ENCODE measurements at places on chromosomes 3 and 15.

DNA sequence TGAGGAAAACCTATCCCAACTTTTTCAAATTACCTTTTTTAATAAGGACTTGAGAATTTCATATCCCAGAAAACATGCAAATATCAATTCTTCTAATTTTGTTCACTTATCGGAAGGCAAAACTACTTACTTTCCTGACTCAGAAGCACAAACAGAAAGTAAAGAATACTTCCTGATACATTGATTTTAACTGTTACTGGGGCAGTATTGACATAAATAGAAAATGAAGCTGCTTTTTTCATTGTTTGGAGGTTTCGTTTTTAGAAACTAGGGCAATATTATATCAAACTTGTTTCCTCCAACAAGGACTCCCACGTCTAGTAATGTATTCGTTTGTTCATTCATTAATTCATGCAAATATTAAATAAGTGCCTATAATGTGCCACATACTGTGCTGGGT, 19.1 kb downstream of the PAQR9 start:
- no peak for DNase-seq

GRCh38 chr3:120841264-120841663, 66.7 kb upstream of the STXBP5L start:
- DNase-seq = no peak

DNA sequence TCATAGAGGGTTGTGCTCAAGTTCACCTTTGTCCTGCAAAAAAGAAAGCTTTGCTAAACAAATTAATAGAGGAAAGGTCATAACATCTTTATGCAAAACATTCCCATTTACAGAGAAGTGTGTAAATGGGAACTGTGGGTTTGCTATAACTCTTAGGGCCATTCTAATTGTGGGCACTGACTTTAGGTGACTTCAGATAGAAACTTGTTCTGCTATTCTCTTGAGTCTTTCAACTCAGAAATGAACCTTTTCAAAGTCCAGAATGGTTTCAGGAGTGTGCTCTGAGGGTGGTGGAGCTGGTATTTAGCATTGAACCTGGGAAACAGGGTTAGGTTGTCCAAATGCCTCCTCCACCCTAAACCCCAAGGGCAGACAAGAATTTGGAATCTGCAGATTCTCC, 34.0 kb downstream of the SPTSSB start:
- no peak for DNase-seq

DNA sequence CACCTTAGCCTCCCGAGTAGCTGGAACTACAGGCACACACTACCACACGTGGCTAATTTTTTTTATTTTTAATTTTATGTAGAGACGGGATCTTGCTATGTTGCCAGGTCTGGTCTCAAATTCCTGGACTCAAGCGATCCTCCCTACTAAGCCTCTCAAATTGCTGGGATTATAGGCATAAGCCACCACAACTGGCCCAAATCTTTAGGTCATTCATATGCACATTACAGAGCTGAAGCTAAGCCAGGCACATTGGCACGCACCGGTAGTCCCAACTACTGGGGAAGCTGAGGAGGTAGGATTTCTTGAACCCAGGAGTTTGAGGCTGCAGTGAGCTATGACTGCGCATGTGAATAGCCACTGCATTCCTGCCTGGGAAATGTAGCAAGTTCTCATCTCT, 265.9 kb downstream of the ZMAT3 start:
- DNase-seq = no peak

DNA sequence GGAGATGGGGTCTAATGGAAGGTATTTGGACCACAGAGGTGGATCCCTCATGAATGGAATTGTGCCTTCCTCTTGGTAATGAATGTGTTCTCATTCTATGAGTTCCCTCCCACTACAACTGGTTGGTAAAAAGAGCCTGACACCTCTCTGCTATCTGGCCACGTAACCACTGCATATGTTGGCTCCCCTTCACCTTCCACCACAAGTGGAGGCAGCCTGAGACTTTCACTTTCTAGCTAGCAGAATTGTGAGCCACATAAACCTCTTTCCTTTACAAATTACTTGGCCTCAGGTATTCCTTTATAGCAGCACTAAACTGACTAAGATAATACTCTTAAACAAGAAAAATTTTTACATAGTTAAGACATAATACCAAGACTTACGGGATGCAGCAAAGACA, 155.3 kb downstream of the NR1I2 start:
- no peak for DNase-seq

DNA sequence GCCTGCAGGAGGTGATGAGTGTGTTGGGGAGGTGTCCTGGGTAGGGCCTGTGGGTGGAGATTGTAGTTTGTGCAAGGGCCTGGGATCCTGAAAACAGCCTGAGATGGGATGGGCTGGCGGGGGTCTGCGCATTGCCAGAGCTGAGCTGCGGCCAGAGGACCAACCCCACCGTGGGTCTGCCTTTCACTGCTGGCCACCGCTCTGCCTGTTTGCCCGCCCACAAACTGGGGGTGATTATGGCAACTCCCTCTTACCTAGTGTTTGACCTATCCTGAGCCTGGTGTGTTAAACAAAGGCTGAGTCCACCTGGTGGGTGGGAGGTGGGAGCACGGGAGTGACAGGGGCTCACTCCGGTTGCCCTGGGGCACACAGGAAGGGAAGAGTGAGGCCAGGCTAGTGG, 9.8 kb downstream of the ABTB1 start:
- no peak for DNase-seq

GRCh38 chr15:79608066-79608864, 176.1 kb downstream of the MINAR1 start:
- DNase-seq = no peak

DNA sequence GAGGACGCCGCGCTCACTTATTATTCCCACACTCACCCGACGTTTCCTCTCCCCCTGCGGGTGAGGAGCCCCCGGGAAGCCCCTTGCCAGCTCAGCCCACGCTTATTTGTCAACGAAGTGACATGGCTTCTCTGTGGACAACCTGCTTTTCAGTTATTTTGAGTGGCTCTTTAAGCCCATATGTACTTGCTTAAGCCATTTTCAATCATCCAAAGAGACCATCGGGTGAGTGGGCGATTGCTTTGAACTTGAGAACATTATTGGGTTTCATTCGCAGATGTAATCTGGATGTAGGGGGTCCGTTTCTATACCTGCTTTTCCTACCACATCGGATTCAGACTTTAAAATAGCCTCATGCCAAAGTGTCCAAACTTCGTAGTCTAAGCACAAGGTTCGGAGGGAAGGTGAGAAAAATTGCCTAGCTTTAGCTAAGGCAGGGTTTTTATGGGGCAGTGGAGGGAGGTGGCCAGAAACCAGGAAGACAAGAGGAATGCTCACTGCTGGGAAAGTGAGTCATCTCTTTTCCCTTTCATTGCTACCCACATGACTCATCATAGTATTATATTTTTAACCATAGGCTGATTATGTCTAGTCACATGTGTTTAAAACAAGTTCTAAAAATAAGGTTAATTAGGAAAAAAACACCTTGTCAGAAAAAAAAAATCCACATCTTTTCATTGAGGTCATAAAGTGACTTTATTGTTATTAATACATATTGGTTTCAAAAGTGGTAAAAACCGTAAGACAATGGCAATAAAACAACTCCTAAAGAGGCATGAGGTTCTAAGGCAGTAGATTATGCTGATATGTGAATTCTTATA, 773.1 kb upstream of the NR2F2 start:
- peak; percentile 88 for DNase-seq

GRCh38 chr3:32667072-32667582, 17.9 kb upstream of the CNOT10 start:
- DNase-seq = no peak

DNA sequence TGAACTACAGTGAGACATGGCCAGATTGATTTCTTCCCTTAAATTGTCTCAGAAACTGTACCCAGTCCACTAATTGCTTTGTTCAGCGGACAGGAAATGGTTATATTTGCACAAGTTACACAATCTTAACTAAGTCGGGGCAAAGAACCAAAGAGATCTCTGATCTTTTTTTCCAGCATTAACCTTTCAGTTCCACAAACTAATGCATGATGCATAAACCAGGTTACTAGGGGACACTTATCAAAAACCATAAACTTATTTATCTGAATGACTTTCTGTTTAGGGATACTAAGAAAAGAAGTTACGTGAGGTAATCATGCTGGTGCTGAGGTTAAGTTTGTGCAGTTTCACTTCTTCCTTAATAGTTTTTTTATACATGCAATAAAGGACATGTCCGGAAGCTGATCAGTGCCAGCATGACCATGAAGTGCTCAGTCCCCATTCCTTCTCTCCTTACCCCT, 22.4 kb downstream of the FNDC3B start:
- DNase-seq = no peak
